Activated T-helper 17 cell treated with anti-CD3 and anti-CD28 coated beads, Interleukin-2, amount 50 U/mL, for 72 hours (primary cell): ENCODE measurements at places on chromosomes 1 and 21.
A peak's percentile ranks its signal among the peaks of the same experiment; 100 is the strongest.

DNA sequence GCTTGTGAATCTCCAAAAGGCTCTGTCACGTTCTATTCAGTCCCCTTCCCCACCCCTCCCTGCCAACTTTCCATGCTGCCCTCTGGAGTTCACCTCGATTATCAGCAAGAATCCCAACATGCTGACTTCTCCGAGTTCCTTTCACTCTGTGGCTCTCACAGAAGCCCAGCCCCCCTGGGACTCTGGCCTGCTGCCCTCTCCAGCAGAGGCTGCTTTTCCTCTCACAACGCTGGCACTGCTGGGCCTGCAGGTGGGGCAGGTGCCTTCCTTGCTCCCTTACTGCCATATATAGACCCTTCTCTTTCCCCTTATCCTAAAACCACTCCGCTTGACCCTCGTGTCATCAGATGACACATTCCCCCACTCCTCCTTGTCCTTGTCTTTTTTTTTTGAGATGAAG, 10.2 kb upstream of the RNF186 start:
- no peak for ATAC-seq

GRCh38 chr1:240033406-240033805, 58.3 kb upstream of the FMN2 start:
- no peak for ATAC-seq

- ATAC-seq, result no peak
Observed at GRCh38 chr1:44547837-44548236, 126.4 kb downstream of the TMEM53 start.

DNA sequence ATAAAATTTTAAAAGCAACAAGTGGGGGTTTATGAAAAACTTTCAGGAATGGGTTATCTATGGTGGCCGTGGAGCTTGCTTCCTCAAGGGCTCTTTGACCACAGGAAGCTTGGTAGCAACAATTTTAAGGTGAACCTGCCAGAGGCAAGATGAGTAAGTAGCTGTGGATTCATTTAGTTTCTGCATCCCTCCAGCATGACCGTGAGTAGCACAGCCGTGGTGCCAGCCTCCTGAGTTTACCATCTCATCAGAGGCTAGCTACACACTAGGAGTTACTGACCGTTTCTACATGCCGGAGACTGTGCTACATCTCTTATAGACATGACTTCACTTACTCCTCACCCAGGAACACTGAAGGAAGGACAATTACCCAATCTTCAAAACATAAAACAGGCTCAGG, 30.1 kb upstream of the PLEKHG5 start:
- ATAC-seq, result no peak

DNA sequence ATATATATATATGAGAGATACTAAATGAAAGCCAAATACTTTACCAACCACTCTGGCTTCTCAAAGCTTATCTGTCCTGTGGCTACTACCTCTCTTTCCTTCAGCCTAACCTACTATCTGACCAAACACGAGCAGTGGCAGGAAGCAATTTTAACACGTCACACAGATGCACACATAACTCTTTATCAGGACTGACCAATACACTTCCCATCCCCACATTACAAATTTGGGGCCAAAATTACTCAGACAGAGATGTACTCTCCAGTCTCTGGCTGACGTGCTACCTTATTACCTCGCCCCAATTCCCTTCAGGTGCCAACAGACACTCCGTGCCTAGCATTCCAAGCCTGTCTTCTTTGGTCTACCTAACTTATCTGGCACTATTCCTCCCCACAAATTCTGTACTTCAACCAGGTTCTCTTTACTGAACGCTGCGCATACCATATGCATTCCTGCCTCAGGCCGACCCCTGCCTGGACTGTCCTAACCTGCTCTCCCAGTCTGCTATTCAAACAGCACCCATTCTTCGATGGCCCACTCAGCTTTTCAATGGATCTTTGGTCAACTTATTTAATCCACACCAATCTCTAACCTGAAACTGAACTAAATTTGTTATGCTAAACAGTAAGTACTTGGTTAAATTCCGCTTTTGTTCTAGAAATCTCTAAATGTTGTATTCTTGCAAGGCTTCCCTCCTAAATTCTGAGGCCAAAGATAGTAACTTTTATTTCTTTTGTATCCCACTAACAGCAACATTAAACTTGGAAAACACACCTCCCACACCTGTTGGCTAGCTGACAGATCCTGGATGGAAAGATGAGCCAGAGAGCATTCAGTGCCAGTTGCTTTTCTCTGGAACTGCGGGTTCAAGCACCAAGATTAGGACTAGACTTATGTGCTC, 27.9 kb downstream of the RERE start:
- no peak for ATAC-seq

GRCh38 chr1:51306950-51307349, 23.4 kb downstream of the TTC39A start:
- ATAC-seq, result no peak

- no peak for ATAC-seq
Observed at GRCh38 chr21:42443876-42444744, 40.4 kb downstream of the UBASH3A start.

DNA sequence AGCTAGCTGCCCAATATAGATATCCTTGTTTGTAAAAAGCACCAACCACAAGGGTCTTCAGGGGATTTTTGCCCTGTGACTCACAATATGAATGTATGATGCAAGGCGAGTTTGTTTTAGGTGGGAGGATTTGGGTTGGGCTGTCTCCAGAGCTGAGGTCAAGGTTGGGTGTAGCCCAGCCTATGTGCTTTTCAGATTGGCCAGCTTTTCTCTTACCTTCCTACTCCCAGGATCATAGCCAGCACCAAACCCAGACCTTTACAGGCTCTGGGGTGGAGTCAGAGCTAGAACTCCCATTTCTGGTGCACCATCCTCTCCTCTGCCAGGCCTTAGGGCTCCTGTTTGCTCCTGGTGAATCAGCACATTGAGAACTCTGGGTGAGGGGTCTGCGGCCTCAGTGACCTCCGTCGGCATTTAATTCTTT, 55.6 kb upstream of the GCLM start:
- no peak for ATAC-seq

- no peak for ATAC-seq
Observed at GRCh38 chr1:7888248-7889081, 35.6 kb upstream of the UTS2 start.

GRCh38 chr21:37878946-37879660, 37.2 kb downstream of the KCNJ6 start:
- no peak for ATAC-seq

DNA sequence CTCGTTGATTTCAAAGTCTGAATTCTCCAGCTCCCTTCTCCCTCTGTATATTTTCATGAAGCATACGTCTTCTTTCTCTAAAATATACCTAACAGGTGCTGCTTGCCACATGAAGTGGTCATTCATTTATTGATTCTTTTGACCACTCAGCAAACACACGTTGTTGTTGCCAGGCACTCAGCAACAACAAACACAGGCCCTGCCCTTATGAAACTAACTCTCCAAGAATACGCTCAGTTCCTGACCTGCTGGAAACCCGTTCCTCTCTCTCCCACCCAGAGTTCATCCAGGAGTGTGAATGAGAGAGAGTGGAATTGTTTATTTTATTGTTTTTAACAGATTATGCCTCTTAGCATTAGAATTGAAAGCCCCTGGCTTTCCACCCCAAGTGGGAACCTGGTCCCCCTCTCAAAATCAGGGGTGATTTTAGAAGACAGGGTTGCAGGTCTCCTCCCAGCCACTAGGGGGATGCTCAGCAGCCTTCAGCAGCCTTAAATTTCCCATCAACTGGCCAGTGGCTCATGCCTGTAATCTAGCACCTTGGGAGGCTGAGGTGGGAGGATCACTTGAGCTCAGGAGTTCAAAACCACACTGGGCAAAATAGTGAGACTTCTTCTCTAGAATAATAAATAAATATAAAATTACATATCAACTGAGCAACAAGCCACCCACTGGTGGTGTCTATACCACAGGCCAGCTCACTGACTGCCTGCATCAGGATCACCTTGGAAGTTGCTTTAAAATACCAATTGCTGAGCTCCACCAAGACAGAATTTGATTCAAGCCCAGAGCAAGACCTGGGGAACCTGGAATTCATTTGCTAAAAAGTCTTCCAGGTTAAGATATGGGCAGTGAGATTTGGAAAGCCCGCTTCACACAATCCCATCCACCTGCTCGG, 181.0 kb upstream of the KLHDC7A start:
- ATAC-seq, result no peak

DNA sequence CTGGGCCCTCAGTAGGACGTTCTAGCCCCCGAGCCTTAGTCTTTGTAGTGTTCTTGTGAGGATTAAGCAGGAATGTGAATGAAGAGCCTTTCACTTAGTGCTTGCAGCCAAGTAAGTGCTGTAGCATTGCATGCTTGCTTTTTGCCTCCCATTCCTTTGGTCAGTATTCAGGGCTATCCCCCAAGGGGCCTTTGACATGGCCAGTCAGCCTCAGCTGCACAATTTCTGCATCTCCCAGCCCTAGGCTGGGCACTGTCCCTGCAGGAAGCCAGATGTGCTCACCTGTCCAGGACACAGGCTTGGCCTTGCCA, 30.5 kb downstream of the SOX13 start:
- no peak for ATAC-seq

DNA sequence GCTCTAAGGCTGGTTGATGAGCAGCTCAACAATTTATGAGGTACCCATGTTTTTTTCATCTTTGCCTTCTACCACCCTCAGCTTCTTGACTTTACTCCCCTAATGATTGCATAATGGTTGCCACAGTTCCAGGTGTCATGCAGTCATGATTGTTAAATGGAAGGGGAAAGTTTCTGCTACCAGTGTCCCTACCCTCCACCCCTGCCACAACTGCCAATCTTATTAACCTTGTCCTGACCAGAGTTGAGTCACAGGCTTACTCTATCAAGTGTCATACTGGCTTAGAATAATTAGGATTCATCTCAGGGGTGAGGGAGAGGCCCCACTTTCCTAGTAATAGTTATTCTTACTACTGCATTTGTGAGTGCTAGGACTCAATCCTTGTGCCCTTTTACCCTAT, 7.9 kb upstream of the FUBP1 start:
- ATAC-seq, result peak; percentile 97

DNA sequence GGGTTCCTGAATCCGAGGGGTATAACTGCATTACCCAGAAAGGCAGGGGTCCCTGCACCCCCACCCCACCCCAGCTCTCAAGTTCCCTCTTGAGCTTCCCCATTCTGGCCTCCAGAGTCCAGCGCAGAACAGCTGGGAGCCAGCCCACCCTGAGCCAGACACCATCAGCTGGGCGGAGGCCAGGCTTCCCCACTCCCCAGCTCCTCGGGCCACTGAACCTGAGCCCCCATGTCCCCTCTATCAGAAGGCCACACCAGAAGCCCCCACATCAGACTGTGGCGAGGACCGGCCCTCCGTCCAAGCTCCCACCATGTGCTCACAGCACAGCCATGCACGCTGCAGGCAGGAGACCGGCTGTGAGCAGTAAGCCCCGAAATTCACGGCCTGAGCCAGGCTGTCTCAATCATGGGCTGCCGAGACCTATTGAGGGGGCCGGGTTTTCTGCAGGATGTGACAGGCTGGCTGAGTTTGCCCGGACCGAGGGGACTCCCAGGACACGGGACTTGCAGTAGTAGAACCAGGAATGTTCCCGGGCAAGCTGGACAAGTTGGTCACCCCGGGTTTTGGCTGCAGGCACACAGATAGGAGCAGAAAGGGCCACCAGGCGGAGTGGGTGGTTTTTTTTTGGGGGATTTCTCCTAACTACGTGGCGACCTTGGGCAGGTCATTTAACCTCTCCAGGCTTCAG, 25.5 kb upstream of the TNFRSF1B start:
- ATAC-seq, result no peak

DNA sequence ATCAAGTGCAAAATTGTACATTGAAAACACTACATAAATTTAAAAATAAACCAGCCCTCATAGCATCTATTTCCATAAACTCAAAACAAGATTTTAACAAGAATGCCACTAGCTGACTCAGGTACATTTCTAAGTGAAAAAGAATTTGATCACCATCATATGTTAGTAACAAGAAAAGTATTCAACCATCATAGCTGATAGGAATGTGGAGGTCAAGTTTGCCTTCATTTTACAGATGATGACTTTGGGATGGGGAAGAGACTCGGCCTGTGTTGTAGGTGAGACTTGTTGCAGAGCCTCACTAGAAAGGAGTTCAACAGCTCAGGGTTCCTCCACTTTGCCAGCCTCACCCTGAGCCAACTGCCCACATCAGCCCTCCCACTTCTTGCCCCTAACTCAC, 318.8 kb upstream of the FAM78B start:
- ATAC-seq, result no peak

- peak; percentile 94 for ATAC-seq
Observed at GRCh38 chr1:53367503-53368313, 39.8 kb upstream of the LRP8 start.

GRCh38 chr1:228960705-228961104, 225.4 kb downstream of the RHOU start:
- ATAC-seq, result no peak

DNA sequence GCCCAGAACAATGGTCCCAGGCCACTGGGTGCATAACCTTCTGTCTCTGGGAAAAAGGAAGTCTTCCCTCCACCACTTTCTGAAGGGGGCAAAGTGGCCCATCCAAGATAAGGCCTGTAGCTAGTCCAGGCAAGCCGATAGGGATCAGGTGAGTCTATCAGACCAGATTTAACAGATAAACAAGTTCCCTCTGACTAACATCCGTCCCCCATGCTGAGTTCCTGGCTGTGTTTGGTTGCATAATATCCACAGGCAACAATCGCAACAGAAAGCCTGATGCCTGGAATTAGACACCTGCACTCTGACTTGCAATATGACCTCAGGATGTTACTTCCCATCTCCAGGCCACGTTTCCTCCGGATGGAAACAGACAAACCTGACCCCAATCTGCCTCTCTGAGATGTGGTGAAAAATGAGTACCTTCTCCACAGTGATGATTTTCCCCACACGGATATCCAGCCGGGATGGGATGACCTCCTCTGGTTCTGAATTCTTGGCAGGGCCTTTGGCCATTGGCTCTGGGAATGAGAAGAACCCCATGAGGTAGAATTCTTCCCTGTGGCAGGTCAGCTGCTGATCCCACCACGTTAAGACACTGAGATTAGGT, 36.4 kb downstream of the YARS1 start:
- ATAC-seq, result no peak

- ATAC-seq, result no peak
Observed at GRCh38 chr1:65791801-65792668, 660 bp upstream of the PDE4B start.

- no peak for ATAC-seq
Observed at GRCh38 chr1:13873032-13873431, 173.0 kb downstream of the PRDM2 start.

- ATAC-seq, result no peak
Observed at GRCh38 chr21:16071092-16071491, 341.3 kb downstream of the USP25 start.

GRCh38 chr1:240244968-240245628, 153.4 kb downstream of the FMN2 start:
- ATAC-seq, result no peak
